ENCODE measurements at places on chromosomes 7 and 10.

DNA sequence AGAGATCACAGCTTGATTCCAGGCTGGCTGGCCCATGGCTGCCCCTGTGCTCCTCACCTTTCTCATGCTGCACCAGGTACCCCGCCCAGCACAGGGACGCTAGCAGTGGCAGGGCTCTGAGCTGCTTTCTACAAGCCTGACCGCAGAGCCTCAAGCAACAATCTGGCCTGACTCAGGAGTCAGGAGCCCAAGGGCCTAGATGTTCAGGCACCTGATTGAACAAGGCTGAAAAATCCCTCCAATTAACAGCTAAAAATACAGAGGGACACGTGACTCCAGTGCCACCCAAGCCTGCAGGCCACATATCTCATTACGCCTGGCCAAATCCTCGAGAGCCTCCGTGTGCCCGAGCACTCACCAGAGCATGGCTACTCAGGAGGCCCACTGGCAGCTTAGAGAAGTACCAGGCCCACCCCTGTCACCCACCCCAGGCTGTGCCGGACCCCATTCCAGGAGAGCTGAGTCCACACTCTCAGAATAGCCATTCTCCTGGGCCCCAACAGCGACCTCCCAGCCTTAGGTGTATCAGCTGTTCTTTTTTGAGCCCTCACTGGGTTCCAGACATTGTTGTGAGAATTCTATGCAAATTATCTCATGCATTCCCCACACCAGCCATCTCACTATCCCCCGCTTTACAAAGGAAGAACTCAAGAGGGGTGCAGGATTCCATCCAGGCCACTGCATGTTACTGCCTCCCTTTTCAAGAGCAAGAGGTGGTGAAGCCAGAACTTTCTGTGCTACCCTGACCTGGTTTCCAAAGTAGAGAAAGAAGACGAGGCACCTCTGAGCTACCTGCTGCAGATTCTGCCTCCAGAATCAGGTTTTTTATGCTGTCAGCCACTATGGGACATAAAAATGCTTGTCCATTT is 98.3 kb downstream of the COL13A1 start:
- no peak for DNase-seq

DNA sequence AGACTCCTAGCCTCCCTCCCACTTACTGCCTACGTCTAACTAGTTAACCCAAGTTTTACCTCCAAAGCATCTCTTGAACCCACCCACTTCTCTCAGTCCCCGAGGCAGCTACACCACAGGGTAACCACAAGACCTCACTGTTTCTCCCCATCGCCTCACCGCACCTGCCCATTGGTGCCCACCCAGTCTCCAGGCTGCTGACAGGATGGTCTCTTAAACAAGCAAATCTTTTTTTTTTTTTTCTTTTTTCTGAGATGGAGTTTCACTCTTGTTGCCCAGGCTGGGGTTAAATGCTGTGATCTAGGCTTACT is 47.0 kb downstream of the DENND2A start:
- DNase-seq, result no peak

- no peak for DNase-seq
These were observed 161.5 kb downstream of the FGFR2 start for GRCh38 chr10:121436630-121437341.

GRCh38 chr7:1950452-1951158 is 280.5 kb downstream of the ELFN1 start:
- DNase-seq, result no peak

DNA sequence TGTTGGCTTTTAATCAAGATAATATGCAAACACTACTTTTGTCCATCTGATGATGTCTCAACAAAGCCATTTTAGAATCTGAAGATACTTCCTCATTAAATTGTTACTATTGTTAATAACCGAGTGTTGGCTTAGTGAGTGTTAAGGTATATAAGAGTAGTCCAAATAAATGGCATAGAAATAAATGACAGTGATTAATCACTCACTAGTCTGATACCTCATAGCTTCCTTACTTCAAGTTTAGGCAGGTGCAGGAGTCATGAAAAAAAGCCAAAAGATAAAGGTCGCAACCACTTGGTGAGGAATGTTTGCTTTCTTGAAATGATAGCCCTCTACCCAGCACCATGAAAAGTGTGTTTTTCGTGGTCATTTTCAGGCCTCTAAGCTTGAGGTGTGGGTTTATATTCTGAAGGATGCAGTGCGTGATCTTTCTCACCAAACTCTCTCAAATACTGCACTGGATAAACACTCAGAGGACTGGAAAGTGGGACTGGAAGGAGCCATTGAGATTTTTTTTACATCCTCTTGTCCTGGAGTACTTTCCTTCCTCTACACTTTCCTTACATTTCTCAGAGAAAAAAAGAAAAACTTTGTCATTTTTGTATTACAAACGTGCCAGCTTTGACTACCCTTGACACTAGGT is 138.1 kb downstream of the KIAA1217 start:
- DNase-seq, result no peak

- no peak for DNase-seq
These were observed 33.2 kb downstream of the POM121L12 start for GRCh38 chr7:53068673-53069072.

DNA sequence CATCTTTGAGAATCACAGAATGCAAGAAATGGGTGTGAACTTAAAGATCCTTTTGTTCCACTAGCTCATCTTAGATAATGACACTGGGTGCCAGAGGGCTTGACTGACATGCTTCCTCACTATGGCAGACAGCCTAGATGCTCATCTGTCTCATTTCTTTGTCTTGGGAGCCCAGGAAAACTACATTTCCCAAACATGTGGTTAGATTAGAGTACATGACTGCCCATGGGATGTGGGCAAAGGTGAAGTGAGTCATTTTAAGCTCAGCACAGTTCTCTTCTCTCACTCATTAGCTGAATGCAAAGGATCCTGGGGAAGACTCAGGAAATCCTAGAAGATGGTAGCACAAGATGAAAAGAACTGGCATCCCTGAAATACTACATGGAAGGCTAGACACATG is 32.5 kb upstream of the TBX20 start:
- DNase-seq, result peak; percentile 34

DNA sequence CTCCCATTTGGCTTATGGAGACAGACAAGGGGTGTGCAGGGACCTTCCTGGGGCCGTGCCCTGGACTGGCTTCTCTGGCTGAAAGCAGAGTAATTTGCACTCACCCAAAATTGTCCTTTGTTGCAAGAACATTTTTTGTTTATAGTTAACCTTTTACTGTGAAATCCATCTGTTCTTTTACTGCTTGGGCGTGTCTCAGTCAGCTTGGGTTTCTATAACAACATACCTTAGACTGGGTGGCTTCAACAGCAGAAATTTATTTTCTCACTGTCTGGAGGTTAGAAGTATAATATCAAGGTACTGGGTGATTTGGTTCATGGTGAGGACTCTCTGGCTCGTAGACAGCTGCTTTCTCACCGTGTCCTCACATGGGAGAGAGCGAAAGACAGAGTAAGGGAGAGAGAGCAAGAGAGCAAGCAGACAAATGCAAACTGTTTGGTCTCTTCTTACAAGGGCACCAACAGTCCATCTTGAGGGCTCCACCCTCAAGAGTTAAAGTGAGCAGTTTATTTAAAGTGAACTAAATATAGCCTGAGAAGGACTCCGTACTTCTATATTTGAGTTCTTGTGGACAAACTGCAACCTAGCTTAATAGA is 131.0 kb upstream of the NPY start:
- no peak for DNase-seq

DNA sequence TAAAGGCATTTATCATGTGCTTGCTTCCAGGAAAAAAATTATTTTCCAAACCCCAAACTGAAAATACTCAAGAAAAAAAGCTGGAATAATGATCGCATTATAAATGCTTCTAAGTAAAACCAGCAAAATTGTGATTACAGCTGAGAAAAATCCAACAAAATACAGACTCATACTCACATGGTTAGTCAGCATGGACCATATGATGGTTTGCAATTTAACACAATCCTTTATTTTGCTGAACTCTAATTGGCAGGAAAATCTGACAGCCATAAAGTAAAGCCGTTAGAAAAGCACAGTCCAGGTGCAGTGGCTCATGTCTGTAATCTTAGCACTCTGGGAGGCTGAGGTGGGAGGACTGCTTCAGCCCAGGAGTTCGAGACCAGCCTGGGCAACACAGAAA is 59.6 kb downstream of the BRI3 start:
- no peak for DNase-seq

DNA sequence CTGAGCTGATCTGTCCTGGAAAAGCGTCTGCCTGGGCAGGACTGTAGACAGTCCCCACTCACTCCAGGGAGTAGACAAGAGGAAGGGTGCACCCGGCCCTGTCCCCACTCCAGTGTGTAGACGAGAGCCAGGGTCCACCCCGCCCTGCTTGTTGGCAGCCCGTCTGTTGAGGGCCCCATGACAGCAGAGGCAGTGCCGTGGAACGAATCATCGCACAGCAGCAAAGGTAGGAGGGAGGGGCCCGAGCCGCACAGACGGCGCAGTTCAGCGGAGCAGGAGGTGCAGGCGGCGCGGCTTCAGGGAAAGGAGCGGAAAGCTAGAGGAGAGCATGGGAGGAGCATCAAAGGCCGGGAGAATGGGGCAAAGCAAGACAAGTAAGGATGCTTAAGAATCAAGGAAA is 93.0 kb downstream of the DYNC2I1 start:
- DNase-seq, result no peak

GRCh38 chr7:47946581-47947354 is 1.5 kb downstream of the PKD1L1 start:
- DNase-seq, result no peak

DNA sequence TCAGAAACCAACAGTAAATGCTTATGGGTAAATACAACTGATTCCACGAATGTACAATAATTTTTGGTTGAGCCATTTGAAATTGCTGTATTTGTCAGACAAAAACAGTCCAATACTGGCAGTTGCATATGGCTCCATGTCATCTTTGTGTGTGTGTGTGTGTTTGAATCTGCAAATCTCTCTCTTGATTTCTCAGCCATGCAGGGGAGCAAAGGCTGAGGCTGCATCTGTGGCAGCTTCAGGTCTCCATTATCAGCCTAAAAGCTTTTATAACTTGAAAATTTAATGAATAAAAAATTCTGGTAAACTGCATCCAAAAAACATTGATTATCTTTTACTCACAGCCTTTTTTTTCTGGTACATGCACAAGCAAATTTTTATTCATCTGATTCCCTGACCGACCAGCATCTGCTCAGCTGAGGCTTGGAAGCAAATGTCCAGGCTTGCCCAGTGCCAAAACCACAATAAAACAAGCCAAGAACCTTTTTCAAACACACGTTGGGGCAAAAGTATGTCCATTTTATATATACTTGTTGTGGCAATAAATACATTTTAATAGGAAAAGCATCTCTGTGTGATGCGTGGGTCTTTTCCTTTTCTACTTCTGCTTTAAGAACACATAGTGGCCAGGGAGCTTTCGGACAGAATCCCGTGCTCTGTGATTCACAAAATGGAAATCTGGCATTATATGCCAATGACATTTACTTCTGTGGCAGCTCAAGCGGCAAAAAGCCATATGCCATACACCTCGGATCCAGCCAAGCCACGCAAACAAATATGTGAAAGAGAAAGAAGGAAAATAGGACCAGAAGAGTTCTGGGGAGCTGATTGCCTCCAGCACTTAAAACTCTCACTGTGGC is 275.6 kb upstream of the AOAH start:
- DNase-seq, result no peak

GRCh38 chr7:19110026-19110730 is 7.3 kb downstream of the TWIST1 start:
- no peak for DNase-seq

GRCh38 chr10:53135213-53135896 is 362.8 kb upstream of the MBL2 start:
- DNase-seq, result peak; percentile 56

GRCh38 chr10:80924063-80924952 is 386.6 kb downstream of the SH2D4B start:
- DNase-seq, result peak; percentile 57

DNA sequence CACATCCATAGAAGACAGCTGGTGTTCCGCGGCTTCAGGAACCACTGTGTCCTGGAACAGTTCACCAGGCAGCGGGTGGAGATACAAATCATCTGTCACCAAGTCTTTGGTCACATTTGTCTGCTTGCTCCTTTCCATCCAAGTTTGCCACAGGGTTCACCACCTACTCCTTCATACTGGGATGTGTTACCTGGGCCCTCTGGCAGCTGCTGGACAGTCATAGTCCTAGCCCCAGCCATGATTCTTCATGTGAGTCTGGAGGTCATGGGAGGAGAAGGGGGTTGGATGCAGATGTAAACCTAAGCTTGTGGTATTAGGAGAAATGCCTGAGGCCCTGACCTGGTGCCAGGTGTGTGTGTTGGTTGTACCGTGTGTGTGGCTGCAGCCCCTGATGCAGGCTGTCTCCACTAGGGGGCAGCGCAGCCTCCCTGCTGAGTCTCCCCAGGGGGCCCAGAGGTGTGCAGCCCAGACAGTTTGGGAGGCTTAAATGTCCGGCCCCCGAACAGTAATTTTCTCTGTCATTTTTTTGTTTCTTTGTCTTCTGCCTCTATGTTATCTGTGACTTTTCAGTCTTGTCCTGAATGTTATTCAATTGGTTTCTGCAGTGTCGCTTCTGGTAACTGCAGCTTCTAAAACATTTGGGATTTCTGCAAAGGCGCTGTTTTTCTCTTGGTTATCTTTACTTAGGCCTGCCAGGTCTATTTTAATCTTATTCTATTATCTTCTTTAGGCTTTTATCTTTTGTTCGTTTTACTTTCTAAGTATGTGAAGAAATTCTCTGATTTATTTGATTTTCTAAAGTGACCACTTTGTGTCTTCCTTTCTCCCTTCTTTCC is 14.8 kb downstream of the NPS start:
- DNase-seq, result peak; percentile 49

DNA sequence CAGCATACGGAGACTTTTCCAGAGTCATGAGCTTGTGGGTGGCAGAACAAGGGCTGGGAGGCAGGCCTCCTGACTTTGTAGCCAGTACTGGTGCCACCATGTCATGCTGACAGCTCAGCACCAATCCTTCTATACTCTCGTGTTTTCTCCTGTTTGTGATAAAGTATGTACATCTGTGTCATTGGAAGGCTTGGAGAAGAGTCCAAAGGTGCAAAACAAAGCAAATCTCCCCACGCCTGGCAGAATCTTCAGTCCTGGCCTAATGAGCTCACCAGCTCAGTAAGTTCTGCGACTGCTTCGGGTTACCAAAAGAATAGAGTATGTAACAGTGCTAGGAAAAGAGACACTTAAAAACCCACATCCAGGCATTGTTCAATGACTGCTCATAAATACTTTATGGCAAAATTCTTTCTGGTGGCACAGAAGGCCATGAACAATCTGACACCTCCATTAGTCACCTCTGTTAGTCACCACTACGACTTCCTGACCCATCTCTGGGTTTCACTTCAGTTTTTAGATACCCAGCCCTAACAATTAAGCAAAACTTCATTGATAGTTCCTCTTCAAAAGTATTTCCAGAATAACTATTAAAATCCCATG is 24.5 kb downstream of the STEAP1 start:
- peak; percentile 89 for DNase-seq

GRCh38 chr10:93570383-93570782 is 3.9 kb downstream of the FFAR4 start:
- no peak for DNase-seq

DNA sequence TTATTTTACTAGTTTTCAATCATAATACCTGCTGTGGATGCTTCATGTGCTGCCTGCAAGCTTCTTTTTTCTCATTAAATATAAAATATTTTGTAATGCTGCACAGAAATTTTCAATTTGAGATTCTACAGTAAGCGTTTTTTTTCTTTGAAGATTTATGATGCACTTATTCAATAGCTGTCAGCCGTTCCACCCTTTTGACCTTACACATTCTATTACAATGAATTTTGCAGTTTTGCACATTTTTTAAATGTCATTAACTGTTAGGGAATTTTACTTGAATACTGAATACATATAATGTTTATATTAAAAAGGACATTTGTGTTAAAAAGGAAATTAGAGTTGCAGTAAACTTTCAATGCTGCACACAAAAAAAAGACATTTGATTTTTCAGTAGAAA is 103.0 kb downstream of the PTEN start:
- no peak for DNase-seq

All from ACHN (cell line).